ENCODE measurements at places on chromosomes 1 and 21.

- DNase-seq = no peak
Observed at GRCh38 chr1:184648856-184649201, 105.8 kb downstream of the EDEM3 start.

DNA sequence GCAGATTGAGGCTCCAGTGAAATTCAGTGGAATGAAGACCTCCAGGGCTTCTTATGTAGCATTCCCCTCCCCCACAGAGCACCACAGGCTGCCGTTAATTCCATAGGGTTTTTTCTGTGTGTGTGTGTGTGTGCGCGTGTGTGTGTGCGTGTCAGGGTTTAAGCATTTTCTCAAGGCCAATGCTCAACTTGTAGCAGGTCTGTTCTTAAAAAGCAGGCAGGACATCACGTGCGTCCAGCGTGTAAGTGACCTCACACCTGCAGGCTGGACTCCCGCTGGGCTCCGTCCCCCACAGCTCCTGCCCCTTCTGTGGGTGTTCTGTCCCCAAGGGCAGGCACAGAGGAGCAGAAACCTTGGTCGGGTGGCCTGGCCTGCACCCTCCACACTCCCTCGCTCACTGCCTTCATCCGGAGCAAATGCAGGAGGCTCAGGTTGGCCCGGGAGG, 5.3 kb downstream of the PRDM16 start:
- no peak for DNase-seq

DNA sequence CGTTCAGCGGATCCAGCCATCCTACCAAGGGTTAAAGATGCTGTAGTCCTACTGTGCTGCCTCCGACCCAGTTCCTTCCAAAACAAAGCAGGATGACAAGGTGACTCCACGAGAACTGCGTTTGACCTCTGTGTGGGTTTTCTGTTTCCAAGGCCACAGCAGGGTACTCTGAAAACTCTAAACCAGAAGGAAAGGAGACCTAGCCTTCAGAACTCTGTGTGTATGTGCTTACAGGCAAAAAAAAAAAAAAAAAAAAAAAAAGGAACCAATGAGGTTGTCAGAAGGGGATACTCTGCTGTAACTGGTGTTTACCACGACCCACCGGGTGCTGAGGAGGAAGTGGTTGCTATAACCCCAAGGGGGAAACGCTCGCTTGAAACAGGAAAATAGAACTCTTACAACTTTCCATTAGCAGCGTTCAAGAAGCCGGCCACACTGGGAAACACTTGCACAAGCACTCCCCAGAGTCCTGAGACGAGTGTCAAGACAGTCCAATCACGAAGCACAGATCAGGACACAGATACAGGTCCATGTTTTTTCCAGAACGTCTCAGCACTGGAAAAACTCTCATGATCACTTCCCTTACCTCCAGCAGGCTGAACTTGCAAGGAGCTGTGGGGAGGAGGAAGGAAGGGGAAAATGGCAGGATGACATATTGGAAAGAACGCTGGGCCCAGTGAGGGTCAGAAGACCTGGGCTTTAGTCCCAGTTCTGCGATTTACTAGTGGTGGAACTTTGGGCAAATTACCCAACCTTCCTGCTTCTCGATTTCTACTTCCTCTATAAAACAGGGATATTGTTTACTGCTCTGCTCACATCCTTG, 64.0 kb downstream of the ITPKB start:
- no peak for DNase-seq

- DNase-seq = no peak
Observed at GRCh38 chr1:199701726-199702125, 325.8 kb upstream of the NR5A2 start.

DNA sequence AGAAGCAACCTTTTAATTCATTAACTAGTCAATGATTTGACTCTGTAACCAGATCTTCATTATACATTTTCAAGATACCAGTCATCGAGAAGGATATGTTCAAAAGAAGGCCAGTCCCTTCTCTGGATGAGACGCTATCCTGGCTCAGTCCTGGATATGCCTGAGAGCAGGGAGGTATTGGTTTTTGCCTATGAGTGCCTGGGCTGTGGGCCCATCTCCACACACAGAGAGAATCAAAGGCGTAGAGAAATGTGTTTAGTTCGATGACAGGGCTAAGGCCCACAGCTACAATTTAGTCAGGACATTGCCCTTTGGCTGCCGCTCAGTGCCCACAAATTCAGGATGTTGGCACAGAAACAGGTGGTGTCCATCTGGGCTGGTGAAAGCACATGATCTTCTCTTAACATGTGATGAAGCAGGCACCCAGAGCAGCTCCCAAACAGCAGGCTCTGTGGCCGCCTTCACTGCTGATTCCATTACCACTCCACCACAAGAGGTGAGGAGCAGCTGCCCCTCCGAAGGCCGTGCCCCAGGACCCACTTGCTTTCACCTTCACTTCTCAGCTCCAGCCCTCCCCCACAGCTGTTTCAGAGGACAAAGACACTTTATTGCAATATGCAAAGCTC, 24.7 kb downstream of the ACKR1 start:
- DNase-seq = no peak

DNA sequence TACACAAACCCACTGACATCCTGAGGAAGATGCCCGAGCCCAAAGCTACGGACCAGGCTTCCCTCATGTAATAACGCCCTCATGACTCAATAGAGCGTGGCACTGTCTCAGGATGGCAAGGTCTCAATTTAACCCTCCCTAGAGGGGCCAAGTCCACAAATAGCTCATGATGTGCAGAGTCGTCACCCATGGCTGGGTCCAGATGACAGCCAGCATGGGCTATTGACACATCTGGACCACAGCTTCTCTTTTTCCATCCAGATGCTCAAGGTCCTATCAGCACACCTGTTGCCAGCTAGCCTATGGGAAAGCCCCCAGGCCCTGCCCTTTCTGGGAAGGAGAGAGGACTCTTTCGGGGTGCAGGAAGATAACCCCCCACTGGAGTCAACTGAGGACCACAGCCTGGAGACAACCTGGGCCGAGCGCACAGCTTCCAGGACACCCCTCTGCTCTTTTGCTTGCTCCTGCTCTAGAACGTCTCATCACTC, 2.8 kb downstream of the LAPTM5 start:
- no peak for DNase-seq

- no peak for DNase-seq
Observed at GRCh38 chr1:3004285-3005205, 16.7 kb upstream of the ACTRT2 start.
